Ascending aorta (tissue), 2 donors: ENCODE measurements at places on chromosomes 4 and X.

- no peak for DNase-seq
Observed at GRCh38 chr4:20122198-20122988, 129.3 kb upstream of the SLIT2 start.

GRCh38 chr4:78190068-78190467, 132.9 kb downstream of the FRAS1 start:
- DNase-seq: no peak

- no peak for DNase-seq
Observed at GRCh38 chr4:95539106-95539505, 9.7 kb downstream of the UNC5C start.

- DNase-seq: no peak
Observed at GRCh38 chrX:17706676-17707075, 30.6 kb upstream of the SCML1 start.

GRCh38 chr4:104728380-104729122, 233.9 kb upstream of the CXXC4 start:
- DNase-seq: no peak

DNA sequence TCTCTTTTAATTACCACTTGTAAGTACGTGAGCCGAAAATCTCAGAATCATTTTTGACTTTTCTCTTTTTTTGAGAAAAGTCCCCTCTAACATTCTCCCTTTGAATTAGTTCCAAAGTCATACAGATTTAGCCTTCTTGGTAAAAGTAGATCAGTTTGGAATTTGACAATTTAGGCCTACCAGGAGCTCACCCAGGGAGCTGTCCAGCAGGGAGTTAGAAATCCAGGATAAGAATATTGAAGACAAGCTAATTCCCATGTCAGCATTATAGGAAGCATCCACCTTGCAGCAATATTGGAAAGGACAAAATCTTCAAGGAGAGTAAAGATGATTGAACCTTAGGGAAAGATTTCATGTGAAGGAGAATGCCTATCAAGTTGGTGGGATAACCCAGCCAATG, 352.2 kb upstream of the CPEB2 start:
- no peak for DNase-seq

DNA sequence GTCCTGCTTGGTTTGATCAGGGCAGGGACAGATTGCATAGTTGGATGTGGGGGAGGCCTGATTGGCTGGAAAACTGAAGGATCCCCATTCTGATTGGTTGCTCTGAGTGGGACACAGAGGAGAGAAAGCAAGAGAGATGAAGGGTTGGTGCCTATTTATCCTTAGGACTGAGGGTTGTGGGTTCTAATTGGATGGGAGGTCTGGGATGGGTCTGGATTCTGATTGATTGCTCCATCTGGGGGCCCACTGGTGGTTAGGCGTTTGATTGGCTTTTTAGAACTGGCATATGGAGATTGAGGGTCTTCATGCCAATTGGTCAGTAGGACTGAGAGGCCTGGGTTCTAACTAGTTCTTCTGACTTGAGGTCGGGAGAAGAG, 644 bp upstream of the EBP start:
- DNase-seq: no peak

DNA sequence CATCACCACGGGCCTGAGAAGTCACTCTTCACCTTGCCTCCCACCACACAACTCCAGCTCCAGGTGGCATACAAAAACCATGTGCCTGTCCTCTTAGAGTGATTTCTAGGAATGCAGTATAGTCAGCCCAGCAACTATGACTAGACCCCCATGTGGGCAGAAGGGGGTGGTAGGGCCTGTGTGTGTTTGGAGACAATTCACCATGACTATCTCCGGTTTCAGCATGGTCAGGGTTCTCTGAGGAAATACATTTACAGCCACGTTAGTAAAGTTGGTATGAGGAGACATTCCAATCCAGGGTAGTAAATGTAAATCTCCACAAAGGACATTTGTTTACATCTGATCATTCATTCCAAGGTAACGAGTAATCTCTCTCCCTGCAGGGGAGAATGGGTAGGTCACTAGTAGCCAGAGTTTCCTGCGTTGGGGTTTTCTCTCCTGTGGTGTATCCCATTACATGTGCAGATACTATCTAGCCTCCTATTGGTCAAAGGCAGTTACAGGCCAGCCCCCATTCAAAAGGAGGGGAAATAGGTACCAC, 4.2 kb upstream of the MTMR1 start:
- DNase-seq: no peak

DNA sequence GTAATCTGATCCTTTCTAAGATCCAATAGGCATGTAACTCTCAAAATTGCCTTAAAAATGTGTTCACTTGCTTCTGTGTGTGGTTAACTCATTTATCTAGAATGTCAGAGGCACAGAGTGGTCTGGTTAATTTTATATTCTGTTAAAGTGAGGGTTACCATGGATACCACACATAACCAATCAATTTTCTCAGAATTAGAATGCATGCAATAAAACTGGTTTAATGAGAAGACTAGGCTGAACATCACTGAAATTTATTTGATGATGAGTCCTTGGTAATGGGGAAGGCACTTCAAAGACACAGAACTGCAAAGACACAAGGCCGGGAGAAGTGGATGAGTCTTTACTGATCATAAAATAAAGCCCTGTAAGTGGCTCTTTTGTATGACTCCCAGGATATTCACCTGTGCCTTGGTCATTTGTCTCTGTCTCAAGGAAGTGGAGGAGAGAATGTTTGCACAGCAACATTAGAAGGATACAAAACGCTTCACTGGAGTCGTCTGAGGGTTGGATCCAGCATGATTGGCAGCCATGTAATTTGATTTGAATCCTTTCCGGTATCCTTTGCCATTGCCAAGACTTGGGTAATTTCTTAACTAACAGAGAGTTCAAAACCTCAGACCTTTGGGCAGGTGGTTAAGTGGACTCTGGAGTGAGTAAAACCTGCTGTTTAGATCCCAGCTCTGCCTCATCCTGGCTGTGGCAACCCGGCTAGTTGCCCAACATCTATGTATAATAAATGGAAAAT, 94.0 kb upstream of the RBPJ start:
- no peak for DNase-seq

GRCh38 chrX:154026136-154027021, 6.7 kb upstream of the IRAK1 start:
- DNase-seq: no peak

- no peak for DNase-seq
Observed at GRCh38 chrX:104445591-104445990, 120.4 kb upstream of the IL1RAPL2 start.

DNA sequence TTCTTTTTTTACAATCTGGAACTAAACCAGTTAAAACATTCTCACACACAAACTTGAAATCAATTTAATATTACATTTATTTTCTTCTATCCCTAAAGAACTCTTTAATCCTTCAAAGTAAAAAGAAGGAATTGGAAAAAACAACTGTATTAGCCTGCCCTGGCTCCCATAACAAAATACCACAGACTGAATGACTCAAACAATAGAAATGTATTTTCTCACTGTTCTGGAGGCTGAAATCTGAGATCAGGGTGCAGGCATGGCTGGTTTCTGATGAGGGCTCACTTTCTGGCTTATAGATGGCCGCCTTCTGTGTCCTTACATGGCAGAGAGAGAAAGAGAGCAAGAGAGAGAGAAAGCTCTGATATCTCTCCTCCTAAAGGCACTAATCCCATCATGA, 149.4 kb downstream of the PDGFRA start:
- no peak for DNase-seq

GRCh38 chr4:11480683-11481082, 52.0 kb upstream of the HS3ST1 start:
- peak; percentile 73 for DNase-seq

DNA sequence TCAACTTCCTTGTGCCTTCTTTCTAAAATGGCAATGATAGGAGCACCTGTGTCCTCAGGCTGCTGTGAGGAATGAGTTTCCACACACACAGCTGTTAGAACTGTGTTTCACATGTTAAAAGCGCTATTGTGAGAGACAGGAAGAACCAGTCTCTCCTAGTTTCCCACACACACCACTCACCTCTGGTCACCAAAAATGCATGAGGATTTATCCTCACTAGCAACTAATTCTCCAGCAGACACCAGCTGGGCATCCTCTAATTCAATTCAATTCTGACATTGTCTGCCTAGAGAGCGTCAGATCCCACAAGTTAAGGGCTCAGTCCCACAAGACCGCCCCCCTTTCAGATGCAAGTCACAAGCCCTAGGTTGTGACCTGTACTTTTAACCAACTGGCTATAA, 29.0 kb upstream of the SLC2A9 start:
- DNase-seq: no peak

- DNase-seq: peak; percentile 88
Observed at GRCh38 chrX:41009850-41010846, 75.1 kb upstream of the USP9X start.

DNA sequence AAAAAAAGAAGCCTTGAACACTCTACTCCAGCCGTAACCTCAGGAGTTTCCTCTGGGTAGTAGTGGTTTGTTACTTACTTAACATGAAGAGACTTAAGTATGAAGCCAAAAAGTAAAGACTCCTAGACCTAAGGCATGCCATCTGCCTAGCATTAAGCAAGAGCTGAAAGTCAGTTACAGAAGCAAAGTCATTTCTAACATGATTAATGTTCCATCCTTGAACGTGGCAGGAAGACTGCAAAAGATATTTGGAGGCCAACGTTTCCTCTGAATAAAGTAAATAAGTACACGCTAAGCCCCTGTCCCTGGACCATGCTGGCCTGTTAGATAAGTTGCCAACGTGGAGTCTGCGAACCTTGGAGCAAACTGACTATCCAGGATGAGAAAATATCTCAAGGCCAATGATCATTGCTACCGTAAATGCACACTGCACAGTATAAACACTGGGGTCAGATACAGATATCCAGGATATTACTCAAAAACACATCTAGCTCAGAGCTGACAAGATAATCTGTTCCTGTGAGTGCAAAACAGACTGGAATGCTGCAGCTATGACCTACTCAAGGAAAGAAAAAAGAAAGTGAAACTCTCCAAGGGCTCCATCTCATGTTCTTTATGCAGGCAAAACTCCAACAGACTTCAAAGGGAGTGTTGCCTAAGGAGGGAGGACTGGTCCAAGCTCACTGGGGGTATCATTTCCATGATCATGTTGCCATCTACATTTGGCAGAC, 255.8 kb downstream of the COL25A1 start:
- DNase-seq: no peak

- no peak for DNase-seq
Observed at GRCh38 chrX:141609111-141609510, 19.6 kb downstream of the SPANXA2 start.

DNA sequence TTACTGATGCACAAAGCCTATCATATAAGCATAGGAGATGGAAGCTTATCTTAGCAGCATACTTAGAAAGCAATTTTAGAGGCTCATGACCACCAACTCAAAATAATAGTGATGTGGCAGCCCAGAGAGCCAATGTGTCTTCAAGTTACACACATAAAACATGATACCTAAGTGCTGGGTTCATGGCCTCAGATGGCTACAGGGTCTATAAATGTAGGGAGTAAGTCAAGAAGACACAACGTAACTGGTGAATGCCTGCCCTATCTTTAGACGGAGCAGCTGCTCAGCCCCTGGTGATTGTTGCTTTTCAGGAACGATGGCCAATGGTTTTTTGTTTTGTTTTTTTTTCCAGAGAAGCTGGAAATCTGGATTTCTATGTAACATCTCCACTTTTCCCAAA, 42.8 kb downstream of the RNF150 start:
- no peak for DNase-seq

DNA sequence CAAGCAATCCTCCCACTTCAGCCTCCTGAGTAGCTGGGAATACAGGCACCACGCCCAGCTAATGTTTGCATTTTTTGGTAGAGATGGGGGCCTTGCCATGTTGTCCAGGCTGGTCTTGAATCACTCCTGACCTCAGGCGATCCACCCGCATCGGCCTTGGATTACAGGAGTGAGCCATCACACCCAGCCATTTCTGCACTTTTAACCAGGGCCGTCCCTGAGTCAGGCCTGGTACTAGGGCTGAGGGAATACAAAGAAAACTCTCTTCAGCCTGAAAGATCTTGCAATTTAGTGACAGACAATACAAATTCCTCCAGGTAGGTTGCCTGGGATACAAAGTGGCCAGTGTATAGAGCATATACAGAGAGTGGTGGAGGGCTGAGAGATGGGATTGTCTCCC, 65.8 kb downstream of the BCOR start:
- no peak for DNase-seq

DNA sequence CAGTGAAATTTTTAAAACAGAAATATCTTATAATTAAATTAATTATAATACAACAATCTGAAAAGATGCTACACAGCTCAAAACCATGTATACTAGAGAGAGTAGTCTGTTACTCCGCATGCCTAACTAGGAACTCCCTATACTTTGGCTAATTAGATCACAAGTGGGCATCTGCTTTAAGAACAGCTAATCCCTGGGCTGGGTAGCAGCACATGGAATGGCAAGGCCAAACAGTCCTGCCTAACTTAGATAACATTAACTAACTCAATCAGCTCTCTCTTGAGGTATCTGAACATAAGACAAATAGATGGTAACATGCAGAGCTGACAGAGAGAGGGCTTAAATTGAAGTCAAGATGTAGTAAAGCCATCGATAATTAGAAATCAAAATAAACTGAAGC, 9.9 kb downstream of the CHIC2 start:
- no peak for DNase-seq

- no peak for DNase-seq
Observed at GRCh38 chrX:69162361-69162865, 2.8 kb downstream of the PJA1 start.

DNA sequence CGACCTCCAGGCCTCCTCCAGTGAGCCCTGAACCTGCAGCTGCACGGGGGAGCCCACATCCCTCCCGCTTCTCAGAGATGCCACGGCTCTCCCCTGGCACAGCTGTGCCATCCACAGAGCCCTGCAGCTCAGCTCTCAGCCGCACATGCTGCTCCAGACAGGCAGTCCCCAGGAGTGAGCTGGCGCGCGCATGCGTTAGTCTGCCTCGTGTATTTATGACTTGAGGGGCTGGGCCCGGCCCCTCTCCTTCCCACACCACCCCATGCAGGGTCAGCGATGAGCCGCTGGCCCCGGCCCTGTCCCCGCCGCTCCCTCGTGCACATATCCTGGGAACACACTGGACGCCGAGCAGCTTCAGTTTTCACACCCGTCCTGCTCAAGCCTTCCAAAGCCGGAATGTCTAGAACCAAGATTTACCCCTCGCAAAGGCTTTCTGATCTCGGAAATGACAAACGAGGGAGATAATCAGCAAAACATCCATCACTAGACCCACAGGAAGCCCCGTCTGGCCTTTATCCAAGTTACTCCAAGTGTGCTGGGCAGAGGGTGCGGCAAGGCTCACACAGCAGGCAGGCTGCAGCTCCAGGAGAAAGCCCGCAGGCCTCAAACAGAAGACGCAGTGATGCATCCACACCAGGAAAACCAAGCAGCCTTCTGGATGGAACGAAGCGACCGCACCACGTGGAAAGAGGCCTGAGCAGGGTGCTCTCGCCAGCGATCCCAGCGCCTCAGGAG, 24.3 kb downstream of the GAK start:
- DNase-seq: no peak
